Stimulated activated CD8-positive, alpha-beta memory T cell treated with anti-CD3 and anti-CD28 coated beads, Interleukin-15, amount 100 ng/mL, for 1 hour (primary cell): ENCODE measurements at places on chromosomes 16 and 17.

DNA sequence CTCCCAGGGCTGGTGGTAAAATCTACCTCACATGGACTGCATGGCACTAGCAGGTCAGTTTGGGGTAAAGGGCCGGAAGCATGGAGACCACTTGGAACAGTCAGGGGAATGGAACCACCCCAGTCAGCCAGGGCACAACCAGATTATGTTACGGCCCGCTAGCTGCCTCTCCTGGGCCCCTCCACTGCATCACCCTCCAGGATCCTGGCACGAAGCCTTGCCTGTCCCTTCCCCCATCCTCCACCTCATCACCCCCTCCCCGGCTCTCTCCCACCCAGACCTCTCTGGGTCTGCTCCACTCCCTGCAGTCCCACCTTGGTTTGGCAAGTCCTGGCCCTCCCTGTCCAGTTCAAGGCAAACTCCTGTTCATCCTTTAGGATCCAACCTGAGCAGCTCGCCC is 91.7 kb downstream of the CLEC16A start:
- no peak for DNase-seq

- DNase-seq: no peak
Measured at GRCh38 chr16:62060089-62060488, 23.9 kb upstream of the CDH8 start.

- DNase-seq: no peak
Measured at GRCh38 chr17:53721101-53721500, 101.6 kb upstream of the KIF2B start.

GRCh38 chr16:10308305-10309193 is 77.3 kb upstream of the ATF7IP2 start:
- DNase-seq: no peak

DNA sequence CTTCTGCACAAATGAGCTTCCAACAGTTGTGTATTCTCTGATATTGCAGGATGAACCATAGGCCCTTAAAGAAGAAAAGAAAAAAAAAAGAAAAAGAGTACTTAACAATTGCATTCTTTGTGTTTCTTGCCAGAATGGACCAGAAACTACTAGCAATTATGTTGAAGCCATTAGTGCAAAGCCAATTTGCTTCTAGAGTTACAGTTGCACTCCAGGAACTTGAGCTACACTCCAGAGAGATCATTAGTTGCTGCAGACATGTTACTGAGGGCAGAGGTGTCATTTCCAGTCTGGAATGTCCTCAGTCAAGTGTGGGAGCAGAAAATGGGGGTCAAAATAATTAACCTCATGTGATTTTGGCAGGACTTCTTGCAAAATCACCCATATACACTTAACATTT is 85.6 kb upstream of the CCL2 start:
- DNase-seq: no peak

DNA sequence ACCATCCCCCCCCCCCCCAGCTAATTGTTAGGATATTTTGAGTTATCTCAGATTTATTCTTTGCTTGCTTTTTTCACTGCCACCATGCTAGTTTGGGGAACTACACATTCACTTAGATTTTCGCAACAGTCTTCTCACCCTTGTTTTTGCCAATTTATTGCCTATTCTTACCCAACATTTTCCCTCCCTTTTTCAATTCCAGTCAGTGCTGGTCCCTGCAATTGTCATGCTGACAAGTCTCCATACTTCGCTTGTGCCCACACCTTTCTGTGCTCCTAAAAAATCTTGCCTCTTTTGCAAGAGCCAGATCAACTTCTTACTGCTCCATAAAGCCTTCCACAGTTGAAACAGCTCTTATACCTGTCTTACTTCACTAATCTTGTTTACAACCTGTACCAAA is 16.3 kb downstream of the TNRC6A start:
- DNase-seq: no peak

- no peak for DNase-seq
Measured at GRCh38 chr16:914440-914839, 56.3 kb downstream of the LMF1 start.
